ENCODE measurements at places on chromosomes 4 and X.

DNA sequence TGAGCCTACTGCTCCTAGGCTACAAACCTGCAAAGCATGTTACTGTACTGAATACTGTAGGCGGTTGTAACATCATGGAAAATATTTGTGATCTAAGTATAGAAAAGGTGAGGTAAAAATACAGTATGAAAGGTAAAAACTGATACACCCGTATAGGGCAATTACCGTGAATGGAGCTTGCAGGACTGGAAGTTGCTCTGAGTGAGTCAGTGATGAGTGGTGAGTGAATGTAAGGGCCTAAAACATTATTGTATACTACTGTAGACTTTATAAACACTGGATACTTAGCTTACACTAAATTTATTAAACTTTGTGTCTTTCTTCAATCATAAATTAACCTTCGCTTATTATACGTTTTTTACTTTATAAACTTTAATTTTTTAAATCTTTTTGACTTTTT lies 3.7 kb downstream of the KIF4A start:
- H3K27me3 ChIP-seq: no peaks in the 10 kb centered on the region
- DNase-seq: no peak
- no peaks in the 10 kb centered on the region for H3K4me1 ChIP-seq

DNA sequence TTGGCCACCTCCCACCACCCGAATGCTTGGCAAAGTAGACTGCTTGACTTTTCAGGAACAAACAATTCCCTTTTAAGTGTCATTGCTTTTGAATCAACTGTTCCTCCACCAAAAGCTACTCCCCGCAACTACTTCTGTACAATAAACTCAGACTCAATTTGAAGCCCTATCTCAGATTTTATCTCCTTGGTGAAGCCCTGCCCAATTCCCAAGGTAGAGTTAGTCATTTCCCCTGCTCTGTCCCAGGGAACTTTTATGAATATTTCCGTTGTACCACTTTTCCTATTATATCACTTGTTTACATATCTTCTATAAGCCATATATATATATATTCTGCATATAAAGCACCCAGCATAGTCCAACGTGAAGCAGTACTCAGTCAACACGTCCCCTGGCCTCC lies 102.8 kb downstream of the C4orf51 start:
- peaks cover 33% of the 10 kb centered on the region for H3K4me1 ChIP-seq
- H3K27me3 ChIP-seq: no peaks in the 10 kb centered on the region
- H3K36me3 ChIP-seq: peaks cover 7% of the 10 kb centered on the region

DNA sequence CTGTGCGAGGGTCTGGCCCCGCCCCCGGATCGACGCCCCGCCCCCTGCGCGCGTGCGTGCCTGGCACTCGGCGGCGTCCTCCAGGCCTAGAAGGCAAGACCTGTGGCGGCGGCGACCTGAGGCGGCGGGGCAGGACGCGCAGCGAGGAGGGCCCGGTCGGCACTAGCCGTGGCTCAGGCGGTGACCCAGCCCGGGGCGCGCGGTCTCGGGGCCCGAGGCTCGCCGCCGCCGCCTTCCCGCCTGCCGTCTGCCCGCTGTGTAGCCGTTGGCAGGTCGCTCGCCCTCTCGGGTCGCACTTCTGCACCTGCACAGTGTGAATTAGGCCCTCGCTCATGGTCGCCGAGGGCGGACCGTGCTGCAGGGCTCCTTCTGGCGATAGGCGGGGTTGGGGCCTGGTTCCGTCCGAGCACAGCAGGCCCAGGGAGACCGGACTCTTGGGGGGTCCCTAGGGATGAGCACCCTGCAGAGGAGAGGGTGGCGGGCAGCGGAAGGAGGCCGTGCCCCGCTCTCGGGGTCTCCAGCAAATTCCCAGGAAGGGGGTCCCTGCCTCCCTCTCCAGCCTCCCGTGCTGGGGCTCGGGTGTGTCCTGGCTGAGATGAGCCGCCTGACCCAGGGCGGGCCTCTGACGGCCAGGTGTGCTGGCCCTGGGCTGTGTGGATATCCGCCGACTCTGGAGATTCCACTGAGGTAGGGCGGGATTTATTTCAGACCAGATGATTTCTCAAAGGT lies 557 bp upstream of the FAM53A start:
- peaks cover 14% of the 10 kb centered on the region for H3K4me1 ChIP-seq
- no peaks in the 10 kb centered on the region for H3K36me3 ChIP-seq
- H3K4me3 ChIP-seq: peak overlapping the region; percentile 75
- no peak for DNase-seq
- no peaks in the 10 kb centered on the region for H3K27me3 ChIP-seq

DNA sequence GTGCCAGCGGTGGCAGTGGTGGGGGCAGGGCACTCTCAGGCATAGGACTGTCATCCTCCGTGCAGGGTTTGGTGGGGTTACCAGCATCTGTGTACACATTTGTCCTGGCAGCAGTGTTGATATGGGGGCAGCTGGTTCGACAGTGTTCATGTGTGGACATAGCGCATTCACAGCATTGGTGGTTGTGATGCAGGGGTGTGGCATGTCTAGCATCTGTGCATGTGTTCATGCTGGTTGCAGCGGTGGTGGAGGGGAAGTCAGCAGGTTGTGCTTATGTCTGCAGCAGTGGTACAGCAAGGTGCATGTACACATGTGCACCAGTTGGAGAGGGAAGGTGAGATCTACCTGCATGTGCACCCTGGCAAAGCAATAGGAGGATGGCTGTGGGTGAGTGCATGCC lies 75.3 kb upstream of the ZXDB start:
- no peak overlapping the region for H3K4me3 ChIP-seq
- no peak overlapping the region for H3K27ac ChIP-seq
- H3K4me1 ChIP-seq: no peaks in the 10 kb centered on the region
- DNase-seq: no peak
- H3K27me3 ChIP-seq: no peaks in the 10 kb centered on the region

- H3K4me3 ChIP-seq: no peak overlapping the region
- no peaks in the 10 kb centered on the region for H3K4me1 ChIP-seq
- no peak for DNase-seq
- H3K27me3 ChIP-seq: no peaks in the 10 kb centered on the region
These were observed 63.2 kb upstream of the PBDC1 start for GRCh38 chrX:76109654-76110053.

GRCh38 chr4:77773101-77773500 lies 46.1 kb downstream of the CNOT6L start:
- H3K4me1 ChIP-seq: peaks cover 20% of the 10 kb centered on the region
- no peak overlapping the region for H3K4me3 ChIP-seq
- H3K36me3 ChIP-seq: no peaks in the 10 kb centered on the region

- no peak for DNase-seq
- peak overlapping the region; percentile 11 for H3K4me3 ChIP-seq
- H3K4me1 ChIP-seq: peaks cover 40% of the 10 kb centered on the region
- H3K27me3 ChIP-seq: no peaks in the 10 kb centered on the region
- H3K36me3 ChIP-seq: peaks cover 24% of the 10 kb centered on the region
- H3K27ac ChIP-seq: peak overlapping the region; percentile 56
These were observed 171.3 kb downstream of the PTTG2 start for GRCh38 chr4:38131371-38132091.

DNA sequence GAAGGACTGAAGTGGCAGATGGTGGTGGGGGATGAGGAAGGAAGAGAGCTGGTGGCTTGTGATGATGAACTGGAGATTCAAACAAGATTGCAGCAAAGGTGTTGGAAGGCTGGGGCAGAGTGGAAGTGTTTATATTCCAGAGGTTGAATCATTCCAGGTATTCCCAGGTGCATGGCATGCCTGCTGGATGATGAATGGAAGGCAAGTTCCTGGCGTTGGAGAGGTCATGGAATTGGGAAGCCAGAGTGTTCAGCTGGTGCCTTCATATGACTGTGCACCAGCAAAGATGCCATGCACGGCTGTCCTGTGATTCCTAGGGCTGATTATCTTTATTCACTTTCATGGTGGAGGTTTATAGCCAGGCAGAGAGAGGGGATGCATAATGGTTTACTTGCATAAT lies 135.8 kb upstream of the PUDP start:
- H3K36me3 ChIP-seq: no peaks in the 10 kb centered on the region
- no peak for DNase-seq
- H3K27me3 ChIP-seq: no peaks in the 10 kb centered on the region
- no peak overlapping the region for H3K4me3 ChIP-seq
- no peaks in the 10 kb centered on the region for H3K4me1 ChIP-seq
- no peak overlapping the region for H3K27ac ChIP-seq

DNA sequence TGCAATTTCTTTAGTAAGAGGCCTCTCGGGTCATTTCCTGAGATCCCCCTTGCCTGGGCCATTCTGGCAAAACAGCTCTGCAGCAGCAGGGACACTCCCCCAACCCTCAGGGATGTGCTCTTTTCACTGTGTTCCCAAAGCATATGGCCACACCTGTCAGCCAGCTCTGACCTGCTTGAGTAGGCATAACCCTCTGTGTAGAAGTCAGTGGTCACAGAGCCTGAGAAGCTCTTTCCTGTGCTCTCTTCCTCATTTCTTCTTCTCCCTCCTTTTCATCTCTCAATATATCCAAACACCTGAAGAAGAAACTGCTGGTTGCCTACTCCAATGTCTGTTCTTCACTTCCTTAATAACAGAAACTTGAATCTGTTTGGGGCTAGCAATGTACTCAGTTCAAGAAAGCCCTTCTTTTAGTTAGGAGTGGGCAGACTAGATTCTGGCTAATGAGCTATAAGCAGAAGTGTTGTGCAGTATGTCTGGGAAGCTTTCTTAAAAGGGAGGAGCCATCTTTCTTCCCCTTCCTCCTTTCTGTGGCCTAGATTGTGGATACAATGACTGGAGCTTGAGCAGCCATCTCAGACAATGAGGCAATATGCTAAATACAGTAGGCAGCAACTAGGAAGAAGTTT lies 73.3 kb downstream of the PRPS1 start:
- peaks cover 3% of the 10 kb centered on the region for H3K4me1 ChIP-seq
- H3K27ac ChIP-seq: no peak overlapping the region
- H3K4me3 ChIP-seq: no peak overlapping the region

DNA sequence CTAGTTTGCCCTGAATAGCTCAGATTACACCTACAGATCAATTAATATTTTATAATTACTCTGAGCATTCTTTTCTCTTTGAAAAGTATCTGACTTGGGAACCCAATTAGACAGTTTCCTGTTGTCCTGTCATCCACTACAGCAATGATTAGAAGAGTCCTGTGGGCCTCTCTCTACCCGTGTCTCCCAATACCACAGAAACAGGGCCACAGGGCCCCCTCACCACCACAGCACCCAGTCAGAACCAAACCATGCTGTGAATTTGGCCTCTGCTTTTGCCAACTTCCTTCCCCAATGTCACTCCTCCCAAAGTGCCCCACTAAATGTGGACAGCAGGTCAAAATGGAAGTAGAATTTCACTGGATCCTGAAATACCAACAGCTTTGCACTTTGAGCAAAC lies 10.3 kb downstream of the USP46 start:
- DNase-seq: no peak
- H3K27me3 ChIP-seq: no peaks in the 10 kb centered on the region
- H3K4me1 ChIP-seq: peaks cover 11% of the 10 kb centered on the region
- H3K27ac ChIP-seq: no peak overlapping the region
- H3K36me3 ChIP-seq: no peaks in the 10 kb centered on the region

GRCh38 chr4:109164011-109164410 lies 138.4 kb downstream of the COL25A1 start:
- H3K4me1 ChIP-seq: no peaks in the 10 kb centered on the region
- no peaks in the 10 kb centered on the region for H3K36me3 ChIP-seq
- H3K27me3 ChIP-seq: no peaks in the 10 kb centered on the region
- DNase-seq: no peak
- no peak overlapping the region for H3K4me3 ChIP-seq

DNA sequence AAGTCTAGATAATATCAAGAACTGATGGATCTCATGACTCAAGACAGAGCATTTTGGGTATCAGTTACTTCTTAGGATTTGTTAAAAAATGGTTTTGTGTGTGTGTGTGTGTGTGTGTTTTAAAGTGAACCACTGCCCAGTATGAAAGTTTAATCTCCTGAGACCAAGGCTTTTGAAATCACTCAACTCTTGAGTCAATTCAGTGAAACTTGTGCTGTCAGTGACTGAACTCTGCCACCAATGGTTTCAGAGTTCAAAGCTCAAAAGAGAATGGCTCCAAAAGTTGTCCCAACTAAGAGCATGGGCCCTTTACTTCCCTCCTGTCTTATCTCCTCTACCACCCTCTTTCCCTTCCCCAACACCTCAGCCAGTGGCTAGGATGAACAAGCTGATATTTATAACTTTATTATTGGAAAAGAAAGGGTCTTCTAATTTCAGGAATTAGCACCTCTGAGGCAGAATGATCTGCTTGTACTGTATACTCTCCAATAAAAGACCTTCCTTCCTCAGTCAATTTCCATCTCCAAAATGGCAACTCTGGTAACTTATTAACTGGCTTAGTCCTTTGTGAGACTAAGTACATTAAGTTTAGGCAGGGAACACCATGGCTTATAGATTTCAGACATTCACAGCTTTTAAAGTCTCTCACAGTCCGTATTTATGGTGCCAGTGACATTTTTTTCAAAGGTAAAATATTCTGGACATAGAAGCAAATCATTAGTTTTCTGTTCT lies 152.2 kb downstream of the REPS2 start:
- no peak for DNase-seq
- no peaks in the 10 kb centered on the region for H3K4me1 ChIP-seq
- H3K4me3 ChIP-seq: no peak overlapping the region

DNA sequence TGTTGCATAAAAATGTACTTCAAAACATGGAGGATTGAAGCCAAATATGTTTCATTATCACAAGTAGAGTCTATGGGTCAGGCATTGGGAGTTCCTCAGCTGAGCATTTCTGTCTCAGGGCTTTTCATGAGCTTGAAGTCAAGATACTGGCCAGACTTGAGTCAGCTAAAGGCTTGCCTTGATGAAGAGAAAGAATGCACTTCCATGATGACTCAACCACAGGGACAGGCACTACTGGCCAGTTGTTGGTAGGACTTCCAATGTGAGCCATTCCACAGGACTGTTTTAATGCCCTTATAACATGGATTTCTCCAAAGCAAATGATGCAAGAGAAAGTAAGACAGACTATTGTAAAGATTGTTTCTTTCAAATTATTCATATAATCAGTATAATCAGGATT lies 895.6 kb downstream of the RAB28 start:
- no peak for DNase-seq
- no peaks in the 10 kb centered on the region for H3K36me3 ChIP-seq
- no peaks in the 10 kb centered on the region for H3K27me3 ChIP-seq
- no peaks in the 10 kb centered on the region for H3K4me1 ChIP-seq

GRCh38 chr4:53684136-53685130 lies 93.1 kb upstream of the LNX1 start:
- no peak overlapping the region for H3K4me3 ChIP-seq
- H3K27me3 ChIP-seq: no peaks in the 10 kb centered on the region
- no peak for DNase-seq
- H3K27ac ChIP-seq: no peak overlapping the region
- peaks cover 13% of the 10 kb centered on the region for H3K4me1 ChIP-seq

GRCh38 chrX:2901367-2902036 lies 27.6 kb downstream of the ARSD start:
- H3K27me3 ChIP-seq: no peaks in the 10 kb centered on the region
- H3K4me3 ChIP-seq: no peak overlapping the region
- no peaks in the 10 kb centered on the region for H3K4me1 ChIP-seq
- no peak overlapping the region for H3K27ac ChIP-seq

DNA sequence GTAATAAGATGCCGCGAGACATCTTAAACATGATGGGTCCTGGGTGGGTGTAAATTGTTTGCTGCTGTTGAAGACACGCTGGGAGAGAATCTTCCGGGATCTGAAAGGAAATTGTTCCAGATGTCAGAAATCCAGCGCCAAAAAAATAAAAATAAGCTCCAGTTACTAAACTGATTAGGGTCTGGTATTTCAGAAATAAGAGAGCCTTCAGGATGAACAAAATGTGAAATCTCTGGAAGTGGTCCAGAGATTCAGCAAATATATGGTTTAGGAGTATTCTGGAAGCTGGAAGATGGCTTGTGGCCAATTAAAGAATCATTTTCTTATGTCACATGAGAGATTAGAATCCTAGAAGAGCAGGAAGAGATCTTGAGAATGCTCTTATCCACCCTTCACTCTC lies 75.8 kb upstream of the NHS start:
- H3K4me1 ChIP-seq: no peaks in the 10 kb centered on the region
- H3K4me3 ChIP-seq: no peak overlapping the region
- no peaks in the 10 kb centered on the region for H3K36me3 ChIP-seq
- no peak for DNase-seq
- no peaks in the 10 kb centered on the region for H3K27me3 ChIP-seq

All from thoracic aorta (tissue), 2 donors.